ENCODE measurements at places on chromosomes 7 and 10.

DNA sequence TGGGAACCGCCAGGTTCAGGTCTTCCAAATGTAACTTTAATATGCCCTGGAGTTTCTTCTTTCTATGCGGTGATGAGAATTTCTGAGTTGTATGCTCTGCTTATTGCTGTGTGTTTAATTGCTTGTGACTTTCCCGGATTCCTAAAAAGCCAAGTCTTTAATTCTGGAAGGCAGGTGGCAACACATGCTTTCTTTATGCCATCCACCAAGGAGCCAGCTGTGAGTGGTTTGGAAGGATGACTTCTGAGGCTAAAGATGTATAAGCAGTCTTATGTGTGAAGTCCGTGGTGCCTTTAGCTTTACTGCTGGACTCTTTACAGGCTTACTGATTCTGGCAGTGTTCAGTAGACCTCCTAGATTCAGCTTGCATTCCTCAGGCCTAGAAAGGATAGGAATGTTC lies 3.1 kb downstream of the SDK1 start:
- no peak for DNase-seq

GRCh38 chr10:71396711-71397295 lies at the start of gene CDH23:
Gene CDH23, plus strand, starts transcription at chr10:71396920. Its CDS starts 42,912 bp downstream, at chr10:71439832.
- no peak for DNase-seq

DNA sequence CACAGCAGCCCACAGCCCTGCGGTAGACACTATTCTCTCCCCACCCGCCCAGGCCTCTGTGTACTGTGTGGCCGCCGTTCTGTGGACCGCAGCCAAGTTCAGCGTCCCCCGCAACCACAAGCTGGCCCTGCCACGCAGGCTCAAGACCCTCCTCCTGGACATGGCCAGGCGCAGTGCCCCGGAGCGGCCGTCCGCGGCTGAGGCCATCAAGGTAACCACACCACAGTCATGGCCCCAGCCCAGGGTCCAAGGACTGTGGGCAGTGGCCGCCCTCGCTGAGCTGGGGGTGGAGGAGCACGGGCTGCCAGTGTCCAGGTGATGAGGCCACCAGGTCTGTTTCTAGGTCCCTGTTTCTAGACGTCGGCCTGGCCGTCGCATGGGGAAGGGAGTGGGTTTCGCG lies 34.4 kb upstream of the UTF1 start:
- no peak for DNase-seq

DNA sequence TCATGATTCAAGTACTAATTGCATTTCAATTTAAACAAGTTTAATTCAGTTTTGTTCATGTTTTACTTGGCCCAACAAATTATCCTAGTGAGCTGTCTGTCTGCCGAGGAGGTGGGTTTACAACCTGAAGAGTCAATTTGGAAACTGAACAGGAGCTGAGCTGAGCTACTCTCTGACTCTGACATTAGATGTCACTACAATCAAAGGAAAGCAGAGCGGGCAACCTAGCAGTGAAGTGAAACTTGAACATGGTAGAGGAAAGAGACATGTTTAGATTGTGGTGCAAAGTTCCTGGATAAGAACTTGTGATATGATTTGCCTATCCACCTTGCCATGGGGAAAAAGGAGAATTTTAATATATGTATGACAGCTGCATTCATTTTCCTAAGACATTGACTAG lies 9.6 kb upstream of the AGR3 start:
- DNase-seq: peak; percentile 46

DNA sequence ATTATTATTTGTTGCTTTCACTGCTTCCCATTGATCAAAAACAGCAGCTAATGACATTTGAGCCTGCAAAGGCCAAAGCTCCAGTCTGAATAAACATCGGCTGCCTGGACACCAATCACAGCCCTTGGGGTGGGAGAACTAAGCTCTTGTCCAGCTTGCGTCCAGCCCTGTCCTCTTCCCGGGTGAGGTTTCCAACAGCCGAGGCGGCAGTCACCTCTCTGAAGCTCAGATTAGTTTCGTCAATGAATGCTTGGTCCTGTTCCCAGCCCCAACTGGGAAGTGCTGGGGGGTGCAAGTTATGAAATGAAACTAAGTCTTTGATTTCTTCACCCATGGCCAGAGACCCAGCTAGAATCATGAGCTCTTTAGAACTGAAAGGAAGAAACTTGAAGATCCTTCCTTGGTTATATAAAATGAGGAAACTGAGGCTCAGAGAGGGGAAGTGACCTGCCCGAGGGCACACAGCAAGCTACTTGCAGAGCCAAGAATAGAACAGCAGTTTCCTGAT lies 114.0 kb upstream of the TCF7L2 start:
- peak; percentile 4 for DNase-seq

GRCh38 chr7:27765841-27766240 lies 25.9 kb downstream of the TAX1BP1 start:
- no peak for DNase-seq

DNA sequence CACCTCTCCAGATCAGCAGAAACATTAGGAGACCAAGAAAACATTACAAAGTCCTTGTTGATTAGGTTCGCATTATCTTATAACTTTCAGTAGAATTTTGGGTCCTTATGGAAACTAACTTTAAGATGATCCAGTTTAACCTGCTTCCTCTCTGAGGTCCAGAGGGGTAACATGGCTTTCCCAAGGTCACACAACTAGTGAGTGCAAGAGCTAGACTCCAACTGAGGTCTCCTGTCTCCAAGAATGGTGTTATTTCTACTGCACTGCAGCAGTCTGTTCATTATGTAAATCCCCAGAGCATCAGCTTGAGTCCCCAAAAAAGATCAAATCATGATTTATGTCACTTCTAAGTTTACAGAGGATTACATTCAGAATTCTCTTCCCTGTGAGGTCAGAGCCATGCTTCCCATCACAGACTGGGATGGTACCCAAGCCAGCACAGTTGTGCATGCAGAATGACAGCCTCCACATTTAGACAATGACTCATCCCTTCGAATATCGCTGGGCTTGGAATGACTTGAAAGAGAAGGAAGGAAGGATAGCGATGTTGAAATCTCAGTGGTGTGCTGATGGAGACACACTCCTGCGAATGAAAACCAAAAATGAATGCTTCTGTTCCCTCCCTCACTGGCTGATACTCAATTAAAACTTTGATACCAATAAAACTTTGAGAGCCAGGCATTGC lies 163.1 kb upstream of the PLXNA4 start:
- peak; percentile 87 for DNase-seq

DNA sequence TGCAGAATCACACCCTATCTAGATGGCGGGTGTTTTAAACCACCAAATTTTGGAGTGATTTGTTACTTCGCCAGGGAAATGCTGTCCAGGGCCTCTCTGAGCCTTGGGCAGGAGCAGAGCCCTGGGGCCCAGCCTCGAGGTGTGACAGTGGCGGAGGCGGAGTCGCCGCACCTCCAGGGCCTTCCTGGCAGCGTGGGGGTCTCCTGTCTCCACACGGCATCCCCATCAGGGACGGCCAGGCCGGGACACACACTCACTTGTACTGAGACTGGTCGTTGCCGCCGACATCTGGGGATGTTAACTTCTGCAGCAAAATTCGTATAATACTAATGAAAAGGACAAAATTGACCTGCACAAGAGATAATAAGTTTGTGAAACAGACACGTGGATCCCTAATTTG lies 110.7 kb downstream of the VIPR2 start:
- no peak for DNase-seq

Measured in AG08395 (cell line).